ENCODE measurements at places on chromosomes 6 and 20. TPM values are rescaled to one million over a fixed set of nuclear protein-coding genes. Genes with fewer than 3 reads are reported as not detected.
A peak's percentile ranks its signal among the peaks of the same experiment; 100 is the strongest.

DNA sequence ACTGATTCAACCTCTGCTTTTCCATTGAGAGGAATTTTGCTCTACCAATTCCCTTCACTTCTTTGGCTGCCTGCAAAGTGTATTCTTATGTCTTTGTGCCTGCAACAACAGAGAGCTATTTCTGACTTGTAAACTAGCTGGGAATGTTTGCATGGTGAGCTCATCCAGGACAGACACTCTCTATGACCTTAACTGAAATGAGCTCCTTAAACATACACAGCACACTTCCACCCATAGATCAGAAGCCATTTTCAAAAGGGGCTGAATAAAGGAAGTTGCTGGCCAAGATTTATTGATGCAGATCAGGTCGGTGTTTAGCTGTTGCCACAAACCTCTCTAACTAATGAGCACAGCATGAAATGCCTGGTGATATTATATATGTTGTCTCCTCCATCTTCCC is 377.7 kb downstream of the BTBD9 start:
- H3K4me3 ChIP-seq, result peak overlapping the region; percentile 30
- peak; percentile 94 for DNase-seq
- peak overlapping the region; percentile 95 for H3K27ac ChIP-seq
- H3K27me3 ChIP-seq, result no peaks in the 10 kb centered on the region
- peaks cover 57% of the 10 kb centered on the region for H3K4me1 ChIP-seq

GRCh38 chr20:53402233-53403005 is 191.2 kb downstream of the ZNF217 start:
- H3K4me1 ChIP-seq, result no peaks in the 10 kb centered on the region
- no peaks in the 10 kb centered on the region for H3K27me3 ChIP-seq
- H3K4me3 ChIP-seq, result no peak overlapping the region
- no peak overlapping the region for H3K27ac ChIP-seq

- no peak overlapping the region for H3K27ac ChIP-seq
- H3K4me3 ChIP-seq, result no peak overlapping the region
- peaks cover 3% of the 10 kb centered on the region for H3K4me1 ChIP-seq
These were observed 977 bp upstream of the SMAP1 start for GRCh38 chr6:70666706-70667105.

- H3K27ac ChIP-seq, result no peak overlapping the region
- no peaks in the 10 kb centered on the region for H3K27me3 ChIP-seq
- DNase-seq, result no peak
- H3K4me3 ChIP-seq, result no peak overlapping the region
- no peaks in the 10 kb centered on the region for H3K36me3 ChIP-seq
These were observed 47.4 kb upstream of the RNGTT start for GRCh38 chr6:89010825-89011224.

GRCh38 chr6:165984729-165985275 is 182.8 kb downstream of the TBXT start:
- no peak overlapping the region for H3K27ac ChIP-seq
- no peak for DNase-seq
- no peaks in the 10 kb centered on the region for H3K36me3 ChIP-seq
- peaks cover 20% of the 10 kb centered on the region for H3K4me1 ChIP-seq

DNA sequence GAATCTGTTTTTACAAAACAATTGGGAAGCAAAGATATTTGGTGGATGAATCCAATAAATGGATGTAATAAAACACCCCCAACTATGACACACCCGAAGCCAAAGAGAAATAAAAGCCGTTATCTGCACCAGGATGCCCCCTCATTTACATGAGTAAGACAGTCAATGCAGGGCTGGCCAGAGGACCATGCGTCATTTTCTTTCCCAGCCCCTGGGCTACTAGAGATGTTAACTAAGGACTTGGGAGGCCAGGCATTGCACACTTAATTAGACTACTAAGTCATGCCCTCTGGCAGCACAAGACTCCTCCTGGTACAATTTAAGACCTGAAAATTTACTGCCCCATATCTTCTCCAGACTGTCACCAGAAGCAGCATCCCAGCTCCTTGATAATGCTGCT is 3.2 kb downstream of the LEMD2 start:
- peaks cover 55% of the 10 kb centered on the region for H3K4me1 ChIP-seq
- H3K36me3 ChIP-seq, result peaks cover 19% of the 10 kb centered on the region
- peak; percentile 80 for DNase-seq

- H3K36me3 ChIP-seq, result no peaks in the 10 kb centered on the region
- no peaks in the 10 kb centered on the region for H3K27me3 ChIP-seq
- peaks cover 1% of the 10 kb centered on the region for H3K4me1 ChIP-seq
- peak; percentile 82 for DNase-seq
These were observed 81.1 kb downstream of the PLCG1 start for GRCh38 chr20:41218466-41218865.

DNA sequence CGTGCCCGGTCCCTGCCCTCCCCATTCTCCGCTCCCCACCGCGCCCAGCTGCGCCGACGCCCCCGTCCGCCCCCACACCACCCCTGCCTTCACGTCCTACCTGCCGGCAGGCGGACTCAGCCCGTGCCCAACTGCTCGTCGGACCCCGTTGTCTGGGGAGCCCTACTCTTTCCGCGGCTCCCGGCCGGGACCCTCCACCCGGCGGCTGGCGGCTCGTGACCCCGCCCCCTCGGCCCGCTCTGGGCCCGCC is at the start of gene SERAC1:
TSS of gene SERAC1 (minus strand) at position 223 of the 250 bp plus-strand sequence. CDS start 9,899 bp downstream, outside the sequence.
- peak within 1 kb of the TSS; percentile 95 for H3K27ac ChIP-seq
- H3K27me3 ChIP-seq, result no peaks in the 10 kb centered on the region
- H3K36me3 ChIP-seq, result no peaks in the 10 kb centered on the region
- peak within 1 kb of the TSS; percentile 100 for H3K4me3 ChIP-seq
- peaks cover 28% of the 10 kb centered on the region for H3K4me1 ChIP-seq

DNA sequence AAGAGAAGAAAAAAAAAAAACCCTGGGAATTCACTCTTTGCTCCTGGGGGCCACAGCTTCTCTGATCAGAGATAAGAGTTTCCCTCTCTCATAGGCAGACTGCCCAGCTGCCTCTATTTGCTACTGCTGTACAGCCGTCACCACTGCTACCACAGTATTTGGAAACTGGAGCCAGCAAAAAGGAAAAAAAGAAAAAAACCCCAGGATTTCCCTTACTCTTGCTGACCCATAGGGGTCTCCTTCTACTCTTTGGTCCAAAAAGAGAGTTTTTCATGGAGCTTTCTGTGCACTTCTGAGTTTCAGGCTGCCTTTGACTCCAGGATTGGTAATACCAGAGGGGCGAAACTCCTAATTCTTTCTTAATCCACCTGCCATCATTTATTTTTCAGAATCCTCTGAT is 89.7 kb downstream of the MDGA1 start:
- peak; percentile 51 for DNase-seq
- H3K4me1 ChIP-seq, result peaks cover 6% of the 10 kb centered on the region
- no peak overlapping the region for H3K4me3 ChIP-seq
- no peaks in the 10 kb centered on the region for H3K27me3 ChIP-seq

GRCh38 chr6:130913120-130913519 is 85.9 kb downstream of the SMLR1 start:
- H3K27ac ChIP-seq, result no peak overlapping the region
- no peak for DNase-seq
- no peaks in the 10 kb centered on the region for H3K36me3 ChIP-seq
- no peaks in the 10 kb centered on the region for H3K27me3 ChIP-seq
- H3K4me3 ChIP-seq, result no peak overlapping the region
- peaks cover under 1% of the 10 kb centered on the region for H3K4me1 ChIP-seq

- H3K27ac ChIP-seq, result no peak overlapping the region
- peaks cover 2% of the 10 kb centered on the region for H3K27me3 ChIP-seq
- no peak for DNase-seq
- no peaks in the 10 kb centered on the region for H3K4me1 ChIP-seq
These were observed 420.1 kb upstream of the SULF2 start for GRCh38 chr20:48205281-48205782.

- no peak for DNase-seq
- no peak overlapping the region for H3K27ac ChIP-seq
- no peak overlapping the region for H3K4me3 ChIP-seq
These were observed 36.8 kb downstream of the BCAS4 start for GRCh38 chr20:50831622-50832021.

DNA sequence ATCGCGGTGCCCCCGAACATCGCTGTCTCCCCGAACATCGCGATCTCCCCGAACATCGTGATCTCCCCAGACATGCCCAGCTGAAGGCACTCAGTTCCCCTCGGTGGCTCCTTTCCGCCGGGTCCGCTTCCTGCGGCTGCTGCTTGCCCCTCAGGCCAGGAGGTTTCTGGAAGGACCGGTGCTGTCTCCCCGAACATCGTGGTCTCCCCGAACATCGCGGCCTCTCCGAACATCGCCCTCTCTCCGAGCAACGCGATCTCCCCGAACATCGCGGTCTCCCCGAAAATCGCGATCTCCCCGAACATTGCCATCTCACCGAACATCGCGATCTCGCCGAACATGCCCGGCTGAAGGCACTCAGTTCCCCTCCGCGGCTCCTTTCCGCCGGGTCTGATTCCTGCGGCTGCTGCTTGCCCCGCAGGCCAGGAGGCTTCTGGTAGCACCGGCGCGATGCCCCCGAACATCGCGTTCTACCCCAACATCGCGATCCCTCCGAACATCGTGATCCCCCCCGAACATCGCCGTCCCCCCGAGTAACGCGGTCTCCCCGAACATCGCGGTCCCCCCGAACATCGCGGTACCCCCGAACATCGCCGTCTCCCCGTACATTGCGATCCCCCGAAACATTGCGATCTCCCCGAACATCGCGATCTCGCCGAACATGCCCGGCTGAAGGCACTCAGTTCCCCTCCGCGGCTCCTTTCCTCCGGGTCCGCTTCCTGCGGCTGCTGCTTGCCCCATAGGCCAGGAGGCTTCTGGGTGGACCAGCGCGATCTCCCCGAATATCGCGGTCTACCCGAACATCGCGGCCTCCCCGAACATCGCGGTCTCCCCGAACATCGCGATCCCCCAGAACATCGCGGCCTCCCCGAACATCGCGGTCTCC is 808 bp downstream of the ULBP1 start:
- peaks cover 43% of the 10 kb centered on the region for H3K27me3 ChIP-seq
- no peaks in the 10 kb centered on the region for H3K36me3 ChIP-seq
- peak; percentile 10 for DNase-seq

DNA sequence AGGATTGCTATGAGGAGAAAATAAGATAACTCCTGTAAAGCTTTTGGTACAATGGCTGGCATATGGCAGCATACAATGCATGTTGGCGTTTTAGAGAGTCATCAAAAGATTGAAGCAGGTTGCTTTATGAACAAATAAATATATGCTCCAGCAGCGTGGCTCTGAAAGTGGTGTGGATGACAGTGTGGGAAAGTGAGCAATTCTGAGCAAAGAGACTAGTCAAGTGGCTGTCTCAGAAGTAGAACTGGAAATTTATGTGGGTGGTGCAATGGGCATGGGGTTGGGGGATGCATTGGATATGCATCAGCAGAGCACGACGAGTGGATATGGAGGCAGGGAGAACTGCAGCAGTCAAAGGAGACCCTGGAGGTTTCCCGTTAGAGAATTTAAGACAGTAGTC is 66.2 kb upstream of the PHACTR2 start:
- H3K36me3 ChIP-seq, result no peaks in the 10 kb centered on the region
- DNase-seq, result no peak
- H3K27me3 ChIP-seq, result no peaks in the 10 kb centered on the region

Gene MUC21
- not detected for total RNA-seq

DNA sequence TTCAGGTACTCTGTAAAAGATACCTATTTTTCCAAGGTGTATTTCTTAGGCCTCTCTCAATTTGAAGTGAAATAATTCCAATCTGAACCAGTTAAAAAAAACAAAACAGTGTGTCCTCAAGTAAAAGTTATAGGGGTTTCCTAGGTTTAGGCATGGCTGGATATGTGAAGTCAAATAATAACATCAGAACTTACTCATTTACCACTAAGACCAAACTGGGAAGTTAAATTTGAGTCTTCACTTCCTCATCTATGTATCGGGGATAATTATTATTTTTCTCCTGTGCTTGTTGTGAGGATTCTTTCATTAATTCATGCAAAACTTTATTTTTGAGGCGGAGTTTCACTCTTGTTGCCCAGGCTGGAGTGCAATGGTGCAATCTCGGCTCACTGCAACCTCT is 86.2 kb upstream of the PTPRK start:
- no peaks in the 10 kb centered on the region for H3K27me3 ChIP-seq
- H3K4me3 ChIP-seq, result no peak overlapping the region
- no peak for DNase-seq
- H3K27ac ChIP-seq, result no peak overlapping the region
- no peaks in the 10 kb centered on the region for H3K4me1 ChIP-seq
- H3K36me3 ChIP-seq, result no peaks in the 10 kb centered on the region

Gene FAM209A
- 0.32 TPM for total RNA-seq

DNA sequence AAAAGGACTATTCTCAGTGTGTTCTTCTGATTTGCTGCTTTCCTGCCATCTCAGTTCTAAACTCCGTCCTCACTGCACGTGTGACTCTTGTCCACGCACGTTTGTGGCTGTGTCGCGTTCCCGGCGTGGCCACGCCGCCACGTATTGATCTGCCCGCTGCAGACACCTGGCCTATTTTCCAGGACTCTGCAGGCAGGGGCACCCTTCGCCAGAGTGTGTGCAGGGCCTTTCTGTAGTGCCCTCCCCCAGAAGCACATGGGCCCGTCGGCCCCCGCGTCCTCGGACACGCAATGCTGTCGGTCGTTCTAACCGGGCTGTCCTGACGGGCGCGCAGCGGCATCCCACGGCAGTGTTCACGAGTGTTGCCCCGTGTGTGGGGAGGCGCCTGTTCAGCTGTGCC is 87.6 kb downstream of the YTHDF1 start:
- DNase-seq, result no peak

Gene MATN4
- total RNA-seq, result 0.19 TPM

DNA sequence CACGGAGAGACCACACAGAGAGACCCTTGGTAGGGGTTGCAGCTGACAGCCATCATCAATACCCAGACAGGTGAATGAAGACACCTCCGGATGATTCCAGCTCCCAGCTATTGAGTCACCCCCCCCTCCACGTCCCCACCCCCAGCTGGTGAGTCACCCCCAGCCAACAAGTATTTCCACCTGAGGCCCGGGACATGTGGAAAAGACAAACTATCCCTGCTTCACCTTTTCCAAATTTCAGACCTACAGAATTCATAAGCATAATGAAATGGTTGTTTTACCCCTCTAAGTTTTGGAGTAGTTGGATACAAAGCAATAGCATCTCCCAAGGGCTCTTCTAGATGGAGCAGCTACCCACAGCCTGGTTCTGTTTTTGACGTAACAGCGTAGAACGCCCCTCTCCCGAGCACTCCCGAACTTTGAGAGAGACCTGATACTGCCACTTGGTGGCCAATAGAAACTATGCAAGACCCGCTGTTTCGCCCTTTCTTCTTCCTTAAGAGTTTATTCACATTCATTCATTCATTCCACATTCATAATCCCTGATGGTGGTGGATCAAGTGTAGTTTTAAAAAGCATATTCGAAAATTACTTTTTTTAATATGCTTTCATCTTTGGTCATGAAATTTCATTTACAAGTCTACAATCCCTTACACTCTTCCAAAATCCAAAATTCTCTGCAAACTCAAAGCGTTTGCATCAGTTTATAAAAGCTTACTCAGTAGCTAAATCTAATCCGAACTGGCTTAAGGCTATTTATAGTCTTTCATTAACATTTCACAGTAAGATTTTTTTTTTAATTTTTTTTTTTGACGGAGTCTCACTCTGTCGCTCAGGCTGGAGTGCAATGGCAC is 15.1 kb upstream of the PPP1R16B start:
- no peaks in the 10 kb centered on the region for H3K36me3 ChIP-seq
- H3K27ac ChIP-seq, result no peak overlapping the region
- H3K4me3 ChIP-seq, result no peak overlapping the region

Gene PPP1R3G
- total RNA-seq, result 0.39 TPM

- DNase-seq, result peak; percentile 35
- no peak overlapping the region for H3K27ac ChIP-seq
- H3K27me3 ChIP-seq, result no peaks in the 10 kb centered on the region
- H3K36me3 ChIP-seq, result no peaks in the 10 kb centered on the region
These were observed 75.4 kb upstream of the TMEM244 start for GRCh38 chr6:129936329-129937165.

GRCh38 chr6:158068893-158069799 is 87.5 kb downstream of the SYNJ2 start:
- peaks cover 59% of the 10 kb centered on the region for H3K36me3 ChIP-seq
- H3K27me3 ChIP-seq, result no peaks in the 10 kb centered on the region
- peak; percentile 68 for DNase-seq
- H3K27ac ChIP-seq, result peak overlapping the region; percentile 97

Gene L3MBTL3
- 19.2 TPM for total RNA-seq

Gene OPRM1
- not detected for total RNA-seq

Gene DCDC2
- 3.2 TPM for total RNA-seq
